RWPE1 (cell line): ENCODE measurements at places on chromosomes 6 and 20.

- no peak for DNase-seq
Measured at GRCh38 chr20:58026361-58026760, 202.1 kb downstream of the ANKRD60 start.

DNA sequence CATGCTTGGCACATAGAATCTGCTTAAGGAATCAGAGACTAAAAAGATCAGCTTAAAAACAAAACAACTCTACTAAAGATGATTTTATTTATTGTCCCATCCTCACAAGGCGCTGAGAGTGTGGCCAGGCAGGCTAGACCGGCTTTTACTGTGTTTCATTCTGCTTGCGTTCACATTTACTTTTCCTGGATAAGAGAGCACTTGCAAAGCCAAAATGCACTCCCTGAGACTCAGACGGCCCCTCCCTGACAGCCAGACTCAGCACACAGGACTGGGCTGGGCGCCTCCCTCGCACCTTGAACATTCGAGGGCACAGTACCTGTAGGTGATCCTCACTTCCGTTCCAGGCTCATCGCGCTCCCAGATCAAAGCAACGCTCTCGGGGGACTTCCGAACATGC is 10.2 kb downstream of the ACSS1 start:
- DNase-seq: no peak

DNA sequence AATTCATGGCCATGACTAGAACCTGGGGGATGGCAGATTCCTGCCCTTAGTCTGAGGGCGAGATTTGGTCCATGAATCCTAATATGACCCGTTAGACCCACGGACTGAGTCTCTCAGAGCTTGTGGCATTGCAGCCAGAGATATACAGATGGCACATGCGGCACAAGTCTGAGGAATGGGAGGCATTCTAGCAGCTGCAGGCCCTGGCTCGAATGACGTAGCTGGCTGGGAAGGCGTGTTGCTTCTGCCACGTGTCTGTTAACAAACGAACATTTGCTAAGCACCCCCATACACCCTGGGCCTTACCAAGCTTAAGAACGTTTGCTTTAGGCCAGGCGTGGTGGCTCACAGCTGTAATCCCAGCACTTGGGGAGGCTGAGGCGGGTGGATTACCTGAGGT is 68.0 kb downstream of the CD164 start:
- DNase-seq: no peak

DNA sequence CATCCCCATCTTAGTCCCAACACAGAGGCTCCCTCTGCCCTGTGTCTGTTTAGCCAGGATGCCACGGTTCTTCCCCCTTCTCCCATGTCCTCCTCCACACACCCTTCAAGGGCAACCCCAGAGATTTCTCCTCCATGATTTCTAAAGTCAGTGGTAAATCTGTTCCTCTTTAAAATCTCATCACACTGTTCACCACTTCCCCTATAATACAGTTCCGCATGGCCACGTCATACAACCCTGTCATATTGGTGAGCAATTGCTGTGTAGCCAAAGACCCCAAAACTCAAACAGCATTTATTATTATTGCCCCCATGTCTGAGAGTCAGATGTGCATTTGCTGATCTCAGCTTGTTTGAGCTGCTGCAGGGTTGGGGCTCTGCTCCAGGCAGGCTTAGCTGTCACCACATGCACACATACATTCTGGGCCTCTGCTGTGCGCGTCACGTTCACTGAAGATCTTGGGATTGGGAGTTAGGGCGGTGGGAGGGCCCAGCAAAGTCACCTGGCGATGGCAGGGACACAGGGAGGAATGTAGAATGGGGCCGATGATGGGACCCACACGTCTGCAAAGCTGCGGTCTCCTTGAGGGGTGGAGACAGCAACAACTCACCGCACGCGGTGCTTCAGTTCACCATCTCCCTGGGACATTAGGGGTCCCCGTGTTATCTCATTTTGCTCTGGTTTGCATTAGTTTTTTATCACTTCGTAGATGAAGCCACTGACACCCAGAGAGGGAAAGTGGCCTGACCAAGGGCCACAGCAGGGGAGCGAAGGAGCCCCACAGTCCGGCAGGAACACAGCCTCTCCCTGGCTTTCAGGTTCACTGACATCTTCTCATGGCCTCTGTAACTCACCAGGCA is 36.9 kb upstream of the CD93 start:
- DNase-seq: no peak

- DNase-seq: no peak
Measured at GRCh38 chr6:123321020-123321419, 315.7 kb downstream of the TRDN start.

- no peak for DNase-seq
Measured at GRCh38 chr6:148328876-148329555, 13.6 kb upstream of the SASH1 start.

DNA sequence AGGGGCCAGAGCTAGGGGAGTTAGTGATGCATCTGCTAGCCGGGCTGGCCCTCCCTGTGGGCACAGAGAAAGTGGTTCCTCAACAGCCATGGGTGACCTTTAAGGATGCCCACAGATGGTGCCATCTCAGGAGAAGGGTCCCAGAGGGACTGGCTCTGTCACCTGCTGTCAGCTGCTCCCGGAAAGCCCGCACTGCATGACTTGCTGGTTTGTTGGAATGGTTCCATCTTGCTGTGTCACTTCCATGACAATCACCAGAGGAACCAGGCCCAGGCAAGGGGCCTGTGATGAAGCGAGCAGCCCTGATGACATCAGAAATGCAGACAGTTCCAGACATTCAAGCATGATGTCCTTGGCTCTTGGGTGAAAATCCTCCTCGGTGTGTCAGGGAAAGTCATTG is 125.2 kb downstream of the PHACTR3 start:
- DNase-seq: no peak

GRCh38 chr6:125798734-125799508 is 8.2 kb downstream of the NCOA7 start:
- DNase-seq: no peak

- no peak for DNase-seq
Measured at GRCh38 chr20:16902662-16903061, 154.5 kb downstream of the OTOR start.

- DNase-seq: no peak
Measured at GRCh38 chr20:38245753-38246152, 14.8 kb downstream of the KIAA1755 start.

DNA sequence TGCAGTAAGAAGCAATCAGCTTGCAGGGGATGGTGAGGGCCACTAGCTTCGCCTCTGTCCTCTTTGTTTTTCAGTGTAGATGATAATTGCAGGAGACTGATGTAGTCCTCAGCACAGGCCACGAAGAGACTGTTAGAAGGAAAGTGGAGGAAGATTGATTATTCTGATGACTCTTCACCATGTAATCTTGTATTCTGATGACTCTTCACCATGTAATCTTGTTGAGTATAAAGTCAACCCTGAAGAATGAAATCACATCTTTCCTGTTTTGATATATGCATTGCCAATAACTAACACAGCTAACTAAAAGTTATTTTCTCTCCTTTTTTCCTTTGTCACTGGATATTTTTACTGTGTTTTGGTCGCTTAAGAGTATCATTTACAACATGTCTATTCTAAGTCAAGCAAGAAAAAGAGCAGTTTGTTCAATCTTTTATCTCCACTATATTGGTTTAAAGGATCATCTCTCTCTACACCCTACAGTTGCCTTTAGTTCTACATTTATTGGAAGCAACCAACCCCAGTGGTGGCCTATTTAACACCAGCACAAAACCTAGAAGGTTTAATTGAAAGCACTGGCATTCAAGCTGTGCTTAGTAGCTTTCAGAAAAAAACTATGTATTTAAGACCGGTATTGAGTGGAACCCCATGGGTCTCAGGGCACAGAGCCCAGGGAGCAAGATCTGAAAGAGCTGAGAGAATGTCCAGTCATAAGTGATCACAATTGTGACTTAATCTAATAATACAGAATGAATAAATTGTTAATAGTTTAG is 107.2 kb upstream of the BTBD3 start:
- DNase-seq: peak; percentile 48

DNA sequence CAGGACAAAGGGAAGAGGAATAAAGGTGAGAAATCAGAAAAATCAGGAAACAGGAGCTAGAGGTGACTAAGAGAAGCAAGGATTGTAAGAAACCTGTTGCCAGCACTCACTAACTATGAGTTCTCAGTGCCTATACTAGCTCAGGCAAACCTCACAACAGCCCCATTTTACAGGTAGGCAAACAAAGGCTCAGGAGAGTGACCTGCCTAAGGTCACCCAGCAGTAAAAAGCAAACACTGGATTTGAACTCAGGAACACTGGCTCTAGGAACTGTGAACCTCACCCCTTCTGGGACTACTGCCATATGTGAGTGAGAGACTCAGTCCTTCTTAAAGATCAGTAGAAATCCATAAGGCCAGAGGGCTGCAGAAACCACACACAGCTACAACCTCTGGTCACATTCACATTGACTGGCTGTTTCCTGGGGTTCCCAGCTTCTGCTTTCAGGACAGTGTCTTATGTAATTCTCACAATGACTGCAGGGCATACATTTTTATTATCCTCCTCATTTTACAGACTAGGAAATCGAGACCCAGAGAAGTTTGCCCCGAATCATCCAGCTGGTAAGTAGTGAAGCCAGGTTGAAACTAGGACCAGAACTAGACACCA is 80.7 kb upstream of the MAFB start:
- no peak for DNase-seq

GRCh38 chr6:24918641-24919055 is 17.1 kb downstream of the RIPOR2 start:
- DNase-seq: no peak

DNA sequence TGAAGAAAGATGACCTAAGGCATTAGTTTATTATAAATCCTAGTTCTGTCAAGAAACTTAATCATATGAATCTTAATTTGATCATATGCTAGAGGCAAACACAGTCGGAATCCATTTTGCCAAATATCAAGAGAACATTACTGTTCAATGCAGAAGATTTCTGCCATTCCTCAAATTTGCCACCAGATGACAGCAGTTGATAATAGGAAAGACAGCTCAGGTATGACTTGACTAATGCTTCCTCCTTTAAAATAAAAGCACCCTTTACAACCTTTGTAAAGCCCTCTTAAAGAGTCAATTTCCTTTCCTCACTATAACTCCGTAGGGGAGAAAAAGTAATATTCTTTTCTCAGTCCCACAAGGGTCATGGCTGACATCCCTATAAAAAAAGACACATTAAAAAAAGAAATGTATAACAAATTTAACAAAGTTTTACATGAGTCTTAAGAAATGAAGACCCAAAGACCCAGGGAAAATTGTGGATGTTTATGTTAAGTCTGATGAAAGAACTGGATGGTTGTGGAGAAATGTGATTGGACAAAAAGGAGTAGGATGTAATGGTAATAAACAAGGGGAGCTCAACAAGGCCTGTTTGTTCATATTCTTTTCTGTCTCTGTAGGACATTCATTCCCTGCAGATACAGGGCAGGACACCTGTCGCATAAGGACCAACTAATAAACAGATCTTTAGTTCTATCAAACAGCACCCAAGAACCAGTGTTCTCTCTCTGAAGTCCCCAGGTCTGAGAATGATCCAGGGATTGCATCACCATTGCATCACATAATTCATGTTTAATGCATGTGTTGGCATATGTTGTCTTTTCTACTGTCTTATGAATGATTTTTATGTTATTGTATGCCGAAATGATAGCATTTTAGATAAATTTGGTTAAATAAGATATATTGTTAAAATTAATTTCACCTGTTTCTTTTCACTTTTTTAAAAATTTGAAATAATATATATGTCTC is 23.0 kb upstream of the IL17A start:
- peak; percentile 31 for DNase-seq

- DNase-seq: no peak
Measured at GRCh38 chr6:42766163-42766670, 15.6 kb upstream of the BICRAL start.

DNA sequence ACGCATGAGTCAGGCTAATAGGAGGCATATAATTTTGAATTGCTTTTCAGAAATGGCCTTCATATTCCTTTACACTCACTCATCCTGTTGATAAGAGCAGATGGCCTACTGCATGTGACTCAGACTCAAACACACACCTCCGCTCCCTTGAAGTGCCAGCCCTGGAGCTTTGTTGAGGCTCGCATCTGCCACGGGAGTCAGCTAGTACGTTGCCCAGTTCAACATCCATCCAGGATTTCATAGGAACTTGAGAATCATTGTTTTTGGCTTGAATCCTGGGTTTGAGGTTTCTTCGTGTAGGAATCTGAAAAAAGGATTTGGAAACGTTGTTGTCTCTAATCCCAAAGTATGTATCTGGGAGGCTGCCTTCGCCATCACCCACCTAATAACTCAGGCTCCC is 87.4 kb upstream of the JAG1 start:
- DNase-seq: peak; percentile 95

- no peak for DNase-seq
Measured at GRCh38 chr6:56050530-56051201, 175.3 kb upstream of the BMP5 start.

- peak; percentile 77 for DNase-seq
Measured at GRCh38 chr6:44309092-44309491, 4.1 kb downstream of the AARS2 start.

DNA sequence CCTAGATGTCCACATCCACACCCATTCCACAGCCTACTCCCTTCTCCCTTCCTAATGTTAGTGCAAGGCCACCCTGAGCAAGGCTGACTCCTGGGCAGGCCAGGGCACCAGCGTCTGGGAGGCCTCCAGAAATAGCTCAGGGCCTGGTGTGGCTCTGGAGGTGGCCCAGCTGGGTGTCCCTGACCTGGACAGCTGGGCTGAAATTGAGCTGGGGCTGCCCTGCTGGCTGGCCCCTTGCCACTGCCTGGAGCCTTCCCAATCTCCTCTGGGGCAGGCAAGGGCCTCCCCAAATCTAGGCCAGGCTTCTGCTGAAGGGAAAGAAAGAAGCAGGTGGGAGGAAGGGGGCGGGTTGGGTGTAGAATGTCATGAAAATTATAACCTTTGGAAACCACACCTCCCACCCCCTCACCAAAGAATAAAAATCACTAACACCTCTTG is 2.1 kb downstream of the FAM110A start:
- DNase-seq: no peak

GRCh38 chr20:44457016-44457415 is 18.7 kb upstream of the TTPAL start:
- no peak for DNase-seq

DNA sequence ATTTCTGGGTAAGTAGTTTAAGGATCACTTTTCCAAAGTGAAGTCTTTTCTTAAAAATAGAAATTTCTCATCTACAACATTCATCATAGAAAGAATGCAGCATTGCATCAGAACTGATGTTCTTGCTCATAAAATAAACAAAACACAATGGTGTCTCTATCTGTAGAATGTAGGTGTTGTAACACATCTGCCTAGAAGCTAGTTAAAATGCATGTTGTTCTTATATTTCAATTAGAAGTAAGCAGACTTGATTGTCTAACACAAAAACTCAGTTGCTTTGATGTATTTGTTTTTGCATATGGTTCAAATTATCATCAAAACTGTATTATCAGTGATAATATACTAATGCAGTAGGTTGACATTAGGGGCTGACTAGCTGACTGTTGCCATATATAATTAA is 654.7 kb upstream of the FLRT3 start:
- peak; percentile 68 for DNase-seq

- DNase-seq: no peak
Measured at GRCh38 chr6:40854592-40854991, 184.4 kb downstream of the UNC5CL start.

- DNase-seq: no peak
Measured at GRCh38 chr20:57277398-57278105, 11.1 kb upstream of the BMP7 start.
